ENCODE measurements at places on chromosomes 6 and 20. TPM values are rescaled to one million over a fixed set of nuclear protein-coding genes. Genes with fewer than 3 reads are reported as not detected.

- DNase-seq: no peak
- H3K4me3 ChIP-seq: no peak overlapping the region
- H3K36me3 ChIP-seq: no peaks in the 10 kb centered on the region
- no peaks in the 10 kb centered on the region for H3K4me1 ChIP-seq
- no peak overlapping the region for H3K27ac ChIP-seq
Observed at GRCh38 chr6:106820412-106820852, 154.1 kb downstream of the CD24 start.

The PNLDC1 gene
- total RNA-seq: 0.30 TPM

The MOXD1 gene
- total RNA-seq: not detected

- H3K4me3 ChIP-seq: no peak overlapping the region
- H3K27me3 ChIP-seq: no peaks in the 10 kb centered on the region
- no peak for DNase-seq
- no peak overlapping the region for H3K27ac ChIP-seq
- H3K36me3 ChIP-seq: no peaks in the 10 kb centered on the region
- no peaks in the 10 kb centered on the region for H3K4me1 ChIP-seq
Observed at GRCh38 chr6:112626468-112627082, 279.4 kb downstream of the RFPL4B start.

- DNase-seq: no peak
- peaks cover 38% of the 10 kb centered on the region for H3K27me3 ChIP-seq
- no peak overlapping the region for H3K27ac ChIP-seq
- H3K4me1 ChIP-seq: no peaks in the 10 kb centered on the region
Observed at GRCh38 chr20:58512808-58513552, 2.2 kb downstream of the APCDD1L start.

- DNase-seq: no peak
- no peaks in the 10 kb centered on the region for H3K27me3 ChIP-seq
- no peak overlapping the region for H3K27ac ChIP-seq
- no peaks in the 10 kb centered on the region for H3K4me1 ChIP-seq
- no peak overlapping the region for H3K4me3 ChIP-seq
- peaks cover under 1% of the 10 kb centered on the region for H3K36me3 ChIP-seq
Observed at GRCh38 chr20:49964964-49965780, 17.6 kb upstream of the SNAI1 start.

The FAM83B gene
- not detected for total RNA-seq

DNA sequence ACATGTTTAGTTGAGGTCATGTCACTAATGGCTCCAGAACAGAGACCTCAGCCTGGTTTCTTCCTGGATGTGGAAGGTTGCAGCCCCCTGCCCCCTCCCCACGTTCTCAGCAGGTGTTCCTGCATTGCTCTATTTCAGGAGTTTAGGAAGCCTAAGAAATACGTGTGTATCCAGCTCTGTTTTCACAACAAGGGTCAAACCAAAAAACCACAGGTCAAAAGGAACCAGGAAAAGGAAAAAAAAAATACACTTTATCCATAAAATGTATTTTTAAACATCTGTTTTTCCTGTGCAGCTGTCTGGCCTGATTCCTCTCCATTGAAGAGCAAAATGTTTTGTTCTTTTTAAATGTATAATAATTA lies 107.9 kb upstream of the PLEKHG1 start:
- H3K4me1 ChIP-seq: peaks cover 11% of the 10 kb centered on the region
- DNase-seq: no peak
- no peak overlapping the region for H3K4me3 ChIP-seq
- H3K27ac ChIP-seq: no peak overlapping the region

The MTFR2 gene
- 26.3 TPM for total RNA-seq

The ENPP3 gene
- total RNA-seq: 0.19 TPM

- no peak overlapping the region for H3K4me3 ChIP-seq
- peaks cover 2% of the 10 kb centered on the region for H3K27me3 ChIP-seq
- H3K36me3 ChIP-seq: no peaks in the 10 kb centered on the region
- no peak for DNase-seq
Observed at GRCh38 chr20:47055699-47056369, 161.2 kb downstream of the EYA2 start.

GRCh38 chr6:40695750-40696415 lies 108.7 kb upstream of the LRFN2 start:
- no peak for DNase-seq
- peaks cover 2% of the 10 kb centered on the region for H3K27me3 ChIP-seq
- H3K4me1 ChIP-seq: no peaks in the 10 kb centered on the region
- no peaks in the 10 kb centered on the region for H3K36me3 ChIP-seq
- no peak overlapping the region for H3K4me3 ChIP-seq

DNA sequence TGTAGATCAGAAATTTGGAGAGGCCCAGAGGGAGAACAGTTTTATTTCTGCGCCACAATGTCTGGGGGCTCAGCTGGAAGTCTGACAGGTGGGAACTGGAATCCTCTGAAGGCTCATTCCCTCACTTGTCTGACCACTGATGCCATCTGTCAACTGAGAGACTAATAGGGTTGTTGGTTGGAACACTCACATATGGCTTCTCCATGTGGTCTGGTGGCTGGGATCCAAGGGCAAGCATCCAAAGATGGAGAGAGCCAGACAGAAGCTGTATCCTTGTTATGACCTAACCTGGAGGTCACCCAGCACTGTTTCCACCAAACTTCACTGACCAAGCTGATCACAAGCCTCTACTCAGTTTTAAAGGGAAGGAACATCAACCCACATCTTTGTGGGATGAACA lies 117.9 kb upstream of the AKAP12 start:
- no peak overlapping the region for H3K4me3 ChIP-seq
- no peaks in the 10 kb centered on the region for H3K27me3 ChIP-seq
- no peaks in the 10 kb centered on the region for H3K36me3 ChIP-seq
- DNase-seq: no peak
- peaks cover 5% of the 10 kb centered on the region for H3K4me1 ChIP-seq
- H3K27ac ChIP-seq: no peak overlapping the region

The VARS2 gene
- total RNA-seq: 34.3 TPM

DNA sequence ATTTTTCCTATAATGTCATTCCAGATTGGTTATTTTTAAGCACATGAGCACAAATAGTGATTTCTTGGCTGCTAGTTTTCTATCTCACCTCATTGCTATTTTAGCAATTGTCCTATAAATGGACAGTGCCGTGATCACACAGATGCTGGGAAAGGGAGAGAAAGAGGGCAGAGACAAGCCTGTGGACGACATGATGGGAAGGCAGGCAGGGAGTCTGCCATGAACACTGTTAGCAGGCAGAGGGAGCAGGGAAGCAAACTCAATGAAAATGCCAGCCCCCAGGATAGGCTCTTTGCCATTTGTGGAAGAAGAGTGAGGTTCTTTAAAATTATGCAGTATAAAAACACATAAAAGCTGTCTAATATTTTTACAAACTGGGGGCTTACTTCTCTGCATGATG lies 96.8 kb downstream of the ADTRP start:
- H3K4me3 ChIP-seq: no peak overlapping the region
- no peak for DNase-seq
- no peak overlapping the region for H3K27ac ChIP-seq
- peaks cover 2% of the 10 kb centered on the region for H3K27me3 ChIP-seq
- no peaks in the 10 kb centered on the region for H3K4me1 ChIP-seq

The PAQR8 gene
- total RNA-seq: 21.2 TPM

GRCh38 chr6:77026341-77026740 lies 436.9 kb downstream of the HTR1B start:
- H3K27me3 ChIP-seq: no peaks in the 10 kb centered on the region
- no peak overlapping the region for H3K27ac ChIP-seq
- no peak for DNase-seq
- H3K4me3 ChIP-seq: no peak overlapping the region
- H3K4me1 ChIP-seq: no peaks in the 10 kb centered on the region
- no peaks in the 10 kb centered on the region for H3K36me3 ChIP-seq

The ZNF391 gene
- total RNA-seq: 3.2 TPM

The SLC4A11 gene
- 0.77 TPM for total RNA-seq

The CALHM5 gene
- not detected for total RNA-seq

DNA sequence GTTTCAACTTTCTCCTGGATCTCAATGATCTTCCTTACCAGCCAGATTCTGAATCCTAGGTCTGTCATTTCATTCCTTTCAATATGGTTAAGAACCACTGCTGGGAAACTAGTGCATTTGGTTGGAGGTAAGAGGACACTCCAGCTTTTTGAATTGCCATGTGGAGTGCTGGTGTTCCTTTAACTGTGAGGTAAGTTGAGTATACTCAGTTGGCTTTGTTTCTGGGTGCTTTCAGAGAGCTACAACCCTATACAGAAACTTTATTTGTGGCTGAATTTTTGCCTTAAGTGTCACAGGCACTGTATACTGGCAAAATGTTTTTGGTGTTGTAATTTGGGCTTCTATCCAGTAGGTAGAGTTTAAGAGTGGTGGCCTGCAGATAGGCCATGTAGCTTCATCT lies 175.8 kb downstream of the TBC1D32 start:
- H3K36me3 ChIP-seq: peaks cover 25% of the 10 kb centered on the region
- H3K4me1 ChIP-seq: no peaks in the 10 kb centered on the region
- no peak overlapping the region for H3K27ac ChIP-seq
- H3K4me3 ChIP-seq: no peak overlapping the region
- H3K27me3 ChIP-seq: no peaks in the 10 kb centered on the region

DNA sequence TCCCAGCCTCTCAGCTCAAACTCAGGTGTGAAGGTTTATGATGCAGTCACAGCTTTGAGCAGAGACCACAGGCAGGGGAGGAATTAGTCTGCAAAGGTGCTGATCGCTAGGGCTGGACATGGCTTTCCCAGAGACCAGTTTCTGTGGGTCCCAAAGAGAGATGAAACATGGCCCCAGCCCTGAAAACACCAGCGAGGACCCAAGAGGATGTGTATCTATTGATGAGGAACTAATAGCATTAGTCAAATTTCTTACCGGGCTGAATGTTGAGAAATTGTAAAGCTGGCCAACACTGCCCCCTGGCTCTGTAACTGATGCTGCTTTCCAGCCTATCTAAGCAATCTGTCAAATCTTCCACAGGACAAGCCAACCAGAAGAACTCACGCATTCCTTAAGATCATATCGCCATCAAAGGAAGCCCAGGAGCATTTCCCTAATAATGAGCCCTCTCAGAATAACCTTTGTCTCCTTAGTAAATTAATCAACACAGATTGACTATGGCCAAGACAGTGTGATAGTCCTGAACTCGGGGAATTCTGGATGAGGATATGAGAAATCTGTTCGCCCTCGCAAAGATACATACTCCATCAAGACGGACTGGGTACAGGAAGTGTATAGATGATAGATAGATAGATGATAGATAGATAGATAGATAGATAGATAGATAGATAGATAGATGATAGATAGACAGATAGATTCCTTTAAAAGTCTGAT lies 7.8 kb upstream of the ACSS1 start:
- H3K4me3 ChIP-seq: no peak overlapping the region
- no peaks in the 10 kb centered on the region for H3K36me3 ChIP-seq
- H3K27ac ChIP-seq: no peak overlapping the region
- H3K4me1 ChIP-seq: peaks cover 3% of the 10 kb centered on the region
- peak; percentile 69 for DNase-seq
- peaks cover 33% of the 10 kb centered on the region for H3K27me3 ChIP-seq

The PRRT1 gene
- total RNA-seq: 0.17 TPM

DNA sequence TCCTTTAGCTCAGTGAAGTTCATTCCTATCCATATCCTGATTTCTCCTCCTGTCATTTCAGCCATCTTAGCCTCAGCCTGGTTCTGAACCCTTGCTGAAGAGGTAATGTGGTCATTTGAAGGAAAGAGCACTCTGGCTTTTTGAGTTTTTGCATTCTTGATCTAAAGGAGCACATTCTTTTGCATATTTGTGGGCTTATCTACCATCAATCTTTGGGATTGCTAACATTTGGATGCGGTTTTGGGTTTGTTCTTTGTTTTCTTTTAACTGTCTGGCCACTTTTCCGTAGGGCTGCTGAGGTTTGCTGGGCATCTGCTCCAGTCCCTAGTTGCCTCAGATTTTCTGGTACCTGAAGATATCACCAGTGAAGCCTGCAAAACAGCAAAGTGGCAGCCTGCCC lies 238.3 kb downstream of the EPM2A start:
- H3K36me3 ChIP-seq: no peaks in the 10 kb centered on the region
- no peak overlapping the region for H3K27ac ChIP-seq
- no peak overlapping the region for H3K4me3 ChIP-seq
- DNase-seq: no peak

DNA sequence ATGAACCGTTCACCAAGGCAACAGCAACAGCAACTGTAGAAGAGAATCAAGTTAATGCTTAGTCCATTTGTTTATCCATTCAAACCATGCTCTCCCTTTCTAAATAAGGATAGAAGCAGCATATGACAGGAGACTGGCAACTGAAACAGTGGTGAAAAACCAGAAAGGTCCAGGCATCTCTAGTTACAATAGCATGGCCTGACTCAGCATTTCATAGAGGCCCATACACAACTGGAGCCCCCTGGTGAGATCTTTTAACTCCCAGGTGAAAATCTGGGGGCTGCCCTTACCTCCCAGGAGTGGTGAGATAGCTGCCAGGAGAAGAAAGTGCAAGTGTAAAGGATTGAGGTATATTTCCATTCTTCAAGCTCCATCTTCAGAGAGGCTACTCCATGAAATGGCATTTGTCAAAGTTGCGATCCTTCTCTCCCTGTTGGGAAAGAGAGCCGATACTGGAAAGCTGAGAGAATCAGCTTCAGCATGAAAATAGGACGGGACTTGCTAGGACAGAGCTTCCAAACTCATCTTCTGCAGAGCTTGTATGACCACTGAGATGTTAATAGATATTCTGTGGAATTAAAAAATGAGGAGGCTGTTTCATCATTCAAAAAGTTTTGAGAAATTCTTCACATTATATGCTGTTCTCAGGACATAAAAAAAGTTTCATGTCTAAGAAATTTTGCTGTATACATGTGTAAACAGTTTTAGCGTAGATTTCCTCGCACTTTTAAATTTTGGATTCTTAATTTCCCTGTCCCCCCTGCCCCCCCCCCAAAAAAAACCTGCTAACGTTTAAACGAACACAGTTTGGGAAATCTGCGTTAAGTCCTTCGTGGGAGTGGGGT lies 10.9 kb upstream of the SLC2A12 start:
- H3K27ac ChIP-seq: no peak overlapping the region
- no peaks in the 10 kb centered on the region for H3K36me3 ChIP-seq
- no peaks in the 10 kb centered on the region for H3K27me3 ChIP-seq
- no peaks in the 10 kb centered on the region for H3K4me1 ChIP-seq
- H3K4me3 ChIP-seq: no peak overlapping the region

The SPATA25 gene
- 0.84 TPM for total RNA-seq

All from activated CD4-positive, alpha-beta T cell treated with anti-CD3 and anti-CD28 coated beads, Interleukin-2, amount 10 ng/mL, durations not matched to agents 7 days and 5 days (primary cell).